ENCODE measurements at places on chromosomes 7 and 10.

- DNase-seq, result no peak
Observed at GRCh38 chr7:133155146-133155545, 73.3 kb upstream of the CHCHD3 start.

- no peak for DNase-seq
Observed at GRCh38 chr10:110686047-110686446, 41.9 kb downstream of the RBM20 start.

DNA sequence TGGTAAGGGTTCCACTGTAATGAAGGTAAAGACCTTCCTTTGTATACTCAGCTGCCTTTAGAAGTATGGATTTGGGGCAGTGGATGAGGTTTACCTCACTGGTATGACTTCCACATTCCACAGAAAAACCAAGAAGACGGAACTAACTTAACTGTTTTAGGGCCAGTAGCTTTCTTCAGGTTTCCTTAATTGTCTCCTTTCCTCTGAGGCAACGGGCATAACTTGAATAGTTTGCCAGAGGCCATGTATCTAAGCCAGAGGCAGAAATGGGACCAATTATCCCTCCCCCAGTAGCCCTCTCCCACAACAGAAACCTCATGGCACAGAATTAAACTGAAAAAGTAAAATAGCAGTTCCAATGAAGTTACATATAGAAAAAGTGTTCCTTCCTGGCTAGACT, 281.7 kb downstream of the PHTF2 start:
- no peak for DNase-seq

- no peak for DNase-seq
Observed at GRCh38 chr10:85851325-85851724, 515.3 kb downstream of the GRID1 start.

DNA sequence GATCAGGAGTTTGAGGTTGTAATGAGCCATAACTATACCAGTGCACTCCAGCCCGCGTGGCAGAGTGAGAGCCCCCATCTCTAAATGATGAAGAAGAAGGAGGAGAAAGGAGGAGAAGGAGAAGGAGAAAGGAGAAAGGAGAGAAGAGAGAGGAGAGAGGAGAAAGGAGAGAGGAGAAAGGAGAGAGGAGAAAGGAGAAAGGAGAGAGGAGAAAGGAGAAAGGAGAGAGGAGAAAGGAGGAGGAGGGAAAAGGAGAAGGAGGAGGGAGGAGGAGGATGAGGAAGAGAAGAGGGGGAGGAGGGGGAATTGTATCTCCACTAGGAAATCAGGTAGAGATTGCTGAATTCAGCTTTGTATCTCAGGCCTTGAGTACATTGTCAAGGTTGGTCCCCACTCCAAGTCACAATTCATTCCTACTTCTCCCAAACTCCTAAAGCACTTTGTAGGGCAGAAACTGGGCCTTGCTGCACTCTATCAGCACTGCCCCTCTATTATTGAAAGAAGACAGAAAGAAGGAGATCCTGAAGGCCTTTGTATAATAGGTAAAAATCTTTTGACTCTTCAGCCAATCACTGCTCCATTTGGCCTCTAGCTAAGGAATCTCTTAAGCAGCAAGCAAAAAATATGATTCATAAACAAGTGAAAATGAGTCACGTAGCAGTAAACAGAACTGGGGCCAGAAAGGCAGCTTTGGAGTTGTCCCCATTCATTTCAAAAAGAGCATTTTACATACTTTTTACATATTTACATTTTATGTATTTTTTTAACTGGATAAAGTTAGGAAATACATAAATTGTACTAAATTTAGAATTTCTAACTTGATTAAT, 178.0 kb downstream of the IMMP2L start:
- DNase-seq, result no peak

- DNase-seq, result no peak
Observed at GRCh38 chr10:127587668-127588365, 38.7 kb downstream of the NPS start.

GRCh38 chr10:13769946-13770345, 183.2 kb downstream of the PRPF18 start:
- no peak for DNase-seq

DNA sequence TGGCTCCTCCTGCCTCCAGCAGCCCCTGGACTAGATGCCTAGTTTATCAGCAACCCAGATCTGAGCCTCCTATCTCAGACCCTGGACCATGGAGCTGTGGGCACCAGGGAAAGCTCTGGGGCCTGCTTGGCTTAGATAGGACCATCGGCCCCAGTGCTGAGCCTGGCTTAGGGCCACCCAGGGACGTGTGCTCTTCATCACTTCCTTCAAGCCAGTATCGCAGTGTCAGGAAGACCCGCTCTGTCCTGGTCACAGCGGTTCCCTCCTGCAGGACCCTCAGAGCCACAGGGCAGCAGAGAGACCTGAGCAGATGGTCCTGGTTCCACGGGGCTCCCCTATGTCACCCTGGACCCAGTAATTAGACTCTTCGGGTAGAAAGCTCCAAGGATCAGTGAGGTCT, 105.7 kb upstream of the FAM20C start:
- no peak for DNase-seq

- no peak for DNase-seq
Observed at GRCh38 chr10:126223512-126224067, 164.7 kb downstream of the ADAM12 start.

DNA sequence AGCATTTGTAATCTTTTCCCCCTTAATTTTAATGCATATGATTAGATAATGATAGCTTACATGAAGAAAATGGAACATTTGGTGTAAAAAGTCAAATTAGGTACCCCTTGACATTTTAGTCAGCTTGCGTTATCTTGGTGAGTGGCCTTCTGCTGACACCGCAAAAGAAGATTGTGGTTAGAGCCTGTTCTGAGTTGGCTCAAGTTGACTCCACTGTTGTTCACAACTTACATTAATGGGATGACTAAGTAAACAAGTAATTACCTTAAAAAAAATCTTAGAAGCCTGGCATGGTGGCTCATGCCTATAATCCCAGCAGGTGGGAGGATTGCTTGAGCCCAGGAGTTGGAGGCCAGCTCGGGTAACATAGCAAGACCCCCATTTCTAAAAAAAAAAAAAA, 24.2 kb downstream of the TRRAP start:
- no peak for DNase-seq

- DNase-seq, result no peak
Observed at GRCh38 chr7:92802406-92802805, 34.0 kb downstream of the CDK6 start.

DNA sequence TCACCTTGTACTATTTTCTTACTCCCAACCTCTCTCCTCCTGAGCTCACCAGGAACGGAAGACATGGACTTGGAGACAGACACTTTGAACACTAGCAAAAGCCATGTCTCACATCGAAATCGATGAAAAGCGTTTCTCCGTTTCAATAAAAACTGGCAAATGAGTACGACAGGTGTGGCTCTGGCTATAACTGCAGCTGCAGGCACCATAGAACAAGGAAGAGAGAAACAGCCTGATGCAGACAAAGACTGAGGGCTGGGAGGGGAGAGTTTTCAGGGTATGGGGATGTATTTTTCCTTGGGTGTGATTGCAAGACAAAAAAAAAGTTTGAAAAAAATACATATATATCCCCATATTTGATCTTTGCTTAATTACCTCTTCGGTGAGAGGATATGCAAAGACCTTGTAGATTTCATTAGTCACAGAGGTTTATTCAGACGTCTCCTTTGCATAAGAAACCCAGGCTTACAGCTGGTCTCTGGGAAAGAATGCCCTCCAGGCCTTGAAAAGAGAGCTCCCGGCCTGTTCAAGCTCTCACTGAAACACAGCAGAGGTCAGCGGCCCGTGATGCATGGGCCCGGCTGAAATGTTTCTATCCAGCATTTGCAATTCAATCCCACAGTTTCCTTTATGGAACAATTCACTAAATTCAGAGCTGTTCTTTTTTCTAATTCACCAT, 63.1 kb downstream of the TLL2 start:
- DNase-seq, result no peak

- DNase-seq, result no peak
Observed at GRCh38 chr10:35225204-35225603, 98.6 kb downstream of the CREM start.

GRCh38 chr7:22185559-22185958, 171.4 kb downstream of the RAPGEF5 start:
- DNase-seq, result peak; percentile 22

- DNase-seq, result no peak
Observed at GRCh38 chr7:105267244-105267643, 121.5 kb downstream of the SRPK2 start.

- no peak for DNase-seq
Observed at GRCh38 chr7:101066833-101067177, 18.5 kb upstream of the TRIM56 start.

DNA sequence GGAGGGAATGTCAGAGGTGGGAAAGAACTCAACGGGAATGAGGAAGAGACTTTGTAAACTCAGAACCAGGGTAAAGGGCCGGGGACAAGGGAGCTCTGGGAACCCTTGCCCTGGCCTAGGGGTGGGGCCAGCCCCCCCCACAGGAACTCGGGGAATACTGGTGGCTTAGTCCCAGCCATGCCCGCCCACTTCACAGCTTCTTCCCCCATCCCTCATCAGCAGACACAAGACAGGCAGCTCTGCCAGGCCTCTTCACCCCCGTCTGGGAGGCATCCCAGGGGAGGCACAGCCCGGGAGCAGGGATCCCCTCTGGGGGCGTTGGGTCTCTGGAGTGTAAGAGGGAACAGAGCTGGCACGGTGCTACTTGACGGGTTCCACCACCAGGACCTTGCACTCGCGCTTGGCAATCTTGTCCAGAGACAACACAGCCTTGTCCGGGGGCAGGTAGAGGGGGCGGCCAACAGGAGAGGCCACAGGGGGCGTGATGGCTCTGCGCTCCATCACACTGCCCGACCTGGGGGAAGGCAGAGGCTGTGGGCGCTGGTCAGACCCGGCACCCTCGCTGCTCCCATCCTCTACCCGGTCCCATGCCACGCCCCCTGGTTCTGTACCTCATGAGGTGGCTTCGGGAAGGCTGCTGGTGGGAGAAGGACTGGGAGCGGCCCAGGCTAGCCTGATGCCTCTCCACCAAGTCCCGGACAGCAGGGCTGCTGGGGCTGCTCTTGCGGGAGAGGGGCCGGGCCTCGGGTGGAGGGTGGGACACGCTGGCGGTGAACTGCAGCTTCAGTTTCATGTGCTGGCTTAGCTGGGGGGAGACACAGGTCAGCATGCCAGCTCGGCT, 3.7 kb downstream of the TRAPPC14 start:
- DNase-seq, result no peak

DNA sequence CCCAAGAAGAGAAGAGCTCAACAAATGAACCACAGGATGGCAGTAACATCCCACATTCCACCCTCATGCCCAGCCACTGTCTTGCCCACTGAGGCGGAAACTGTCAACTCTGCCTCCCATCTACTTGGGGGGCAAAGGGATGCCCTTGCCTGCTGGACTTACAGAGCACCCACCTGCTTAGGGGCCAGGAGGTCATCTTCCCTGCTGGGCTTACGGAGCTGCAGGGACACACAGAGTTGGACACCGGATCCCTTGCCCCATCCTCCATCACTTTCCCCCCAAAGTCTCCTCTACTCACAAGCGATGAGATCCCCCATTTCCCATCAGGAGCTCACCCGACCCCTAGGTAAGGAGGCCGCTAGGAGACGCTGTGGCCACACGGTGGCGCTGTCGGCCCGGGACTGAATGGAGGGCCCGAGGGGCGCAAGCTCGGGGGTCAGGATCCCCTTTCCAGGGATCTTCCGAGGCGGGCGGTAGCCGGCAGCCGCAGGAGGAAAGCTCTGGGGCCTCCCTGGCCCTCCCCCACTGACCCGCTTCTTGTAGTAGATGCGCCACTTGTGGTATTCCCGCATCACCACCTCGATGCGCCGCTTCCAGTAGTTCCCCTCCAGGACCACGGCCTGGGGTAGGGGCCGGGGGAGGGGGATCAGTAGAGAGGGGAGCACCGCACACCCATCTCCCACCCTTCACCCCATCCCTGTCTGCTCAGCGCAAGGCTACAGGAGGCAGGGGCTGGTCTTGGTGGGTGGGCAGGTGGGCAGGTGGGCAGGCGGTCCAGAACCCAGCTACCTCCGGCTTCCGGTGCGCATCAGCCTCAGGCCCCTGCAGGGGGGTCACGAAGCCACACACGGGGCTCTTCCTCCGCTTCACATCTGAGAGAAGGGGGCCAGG, 17.3 kb downstream of the MLXIPL start:
- DNase-seq, result no peak

DNA sequence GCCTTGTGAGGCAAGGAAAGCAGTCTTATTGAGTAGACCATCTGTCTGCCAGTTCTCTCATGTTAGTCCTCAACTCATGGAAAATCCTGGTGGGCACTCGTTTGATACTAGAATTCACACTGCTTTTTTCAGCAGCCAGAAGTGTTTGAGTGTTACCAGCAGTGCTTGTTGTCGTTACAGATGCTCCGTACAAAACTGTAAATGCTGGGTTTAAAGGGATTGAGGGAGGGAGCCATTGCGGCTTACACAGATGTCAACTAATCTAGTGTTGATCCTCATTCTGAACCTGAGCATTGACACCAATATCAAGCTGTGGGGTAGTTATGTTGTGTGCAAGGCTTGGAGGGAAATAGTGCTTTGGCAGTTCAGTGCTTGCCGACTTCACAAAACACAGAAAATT, 348.6 kb downstream of the AUTS2 start:
- DNase-seq, result peak; percentile 59

DNA sequence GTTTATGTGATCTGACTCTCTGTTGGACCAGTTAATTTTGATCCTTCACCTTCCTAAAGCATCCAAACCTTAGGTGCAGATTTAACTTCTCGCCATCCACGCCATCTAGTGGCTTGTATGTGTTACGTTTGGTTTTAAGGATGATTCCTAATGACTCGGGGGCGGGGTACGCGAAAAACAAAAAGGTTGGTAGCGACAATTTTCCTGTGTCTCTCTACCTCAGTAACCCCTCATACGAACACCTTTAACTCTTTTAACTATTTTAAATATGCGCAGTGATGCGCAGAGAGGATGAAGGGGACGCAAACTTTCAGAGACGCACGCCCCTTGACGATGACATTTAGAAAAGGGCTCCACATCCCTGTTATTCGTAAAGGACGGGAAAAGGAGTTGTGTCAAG, 714 bp upstream of the KCND2 start:
- DNase-seq, result peak; percentile 20

- DNase-seq, result no peak
Observed at GRCh38 chr7:79520543-79520942, 67.1 kb upstream of the MAGI2 start.

DNA sequence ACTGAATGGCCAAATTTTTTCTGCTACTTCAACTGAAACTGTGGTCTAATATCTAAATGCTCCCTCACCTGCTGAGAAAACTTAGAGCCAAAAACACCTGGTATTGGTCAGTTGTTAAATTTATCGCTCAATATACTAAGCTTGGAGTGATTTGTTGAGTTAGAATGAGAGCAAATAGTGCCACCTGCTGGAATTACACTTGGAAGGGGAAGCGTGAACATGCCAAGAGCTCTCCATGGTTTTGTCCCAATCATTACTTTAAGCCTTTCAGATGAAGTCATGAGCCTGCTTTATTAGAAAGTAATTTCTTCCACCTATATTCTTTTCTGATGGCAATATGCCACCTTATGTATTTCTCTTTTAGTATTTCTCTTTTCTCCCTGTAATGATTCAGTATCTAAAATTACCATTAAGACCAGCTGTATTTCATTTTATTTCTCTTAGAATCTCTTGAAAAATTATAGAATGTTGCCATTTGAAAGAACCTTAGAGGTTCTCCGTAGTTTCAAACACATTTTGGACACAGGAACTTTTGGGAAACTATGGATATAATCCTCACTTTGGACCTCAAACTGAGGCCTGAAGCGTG, 447.8 kb upstream of the C7orf33 start:
- DNase-seq, result no peak

All from NCI-H524 treated with DMSO at 0.1 percent for 48 hours (cell line).